Glomerular endothelial cell (primary cell): ENCODE measurements at places on chromosomes 3 and 15. TPM values are rescaled to one million over a fixed set of nuclear protein-coding genes. Genes with fewer than 3 reads are reported as not detected.

Gene COX17
- 19.0 and 29.3 TPM in 2 replicates for total RNA-seq

Gene FAM174B
- 17.7 and 51.1 TPM in 2 replicates for total RNA-seq

Gene NANOGP8
- total RNA-seq = not detected in 2 replicates

Gene TTC14
- 23.0 and 37.6 TPM in 2 replicates for total RNA-seq

Gene ADAMTS17
- not detected in 2 replicates for total RNA-seq

Gene ITIH4
- total RNA-seq = 0.29 TPM in 1 of 2 replicates, not detected in the other

Gene INKA1
- total RNA-seq = 29.6 and 29.8 TPM in 2 replicates

Gene OR5K2
- total RNA-seq = not detected in 2 replicates

Gene PRICKLE2
- total RNA-seq = 3.1 and 7.4 TPM in 2 replicates

Gene CLDN11
- 111 and 158 TPM in 2 replicates for total RNA-seq

Gene ROBO1
- 35.2 and 39.3 TPM in 2 replicates for total RNA-seq

Gene GOLGA6L7
- total RNA-seq = not detected in 2 replicates

Gene AGBL1
- total RNA-seq = not detected in 2 replicates

- DNase-seq = no peak
These were observed 97.7 kb upstream of the SLC4A7 start for GRCh38 chr3:27581852-27582251.

GRCh38 chr15:76341366-76342057, 4.9 kb downstream of the ISL2 start:
- no peak for DNase-seq

- DNase-seq = no peak
These were observed 242.0 kb downstream of the TUSC7 start for GRCh38 chr3:116951610-116952009.

- no peak for DNase-seq
These were observed 95.7 kb upstream of the IGSF10 start for GRCh38 chr3:151556596-151556995.

DNA sequence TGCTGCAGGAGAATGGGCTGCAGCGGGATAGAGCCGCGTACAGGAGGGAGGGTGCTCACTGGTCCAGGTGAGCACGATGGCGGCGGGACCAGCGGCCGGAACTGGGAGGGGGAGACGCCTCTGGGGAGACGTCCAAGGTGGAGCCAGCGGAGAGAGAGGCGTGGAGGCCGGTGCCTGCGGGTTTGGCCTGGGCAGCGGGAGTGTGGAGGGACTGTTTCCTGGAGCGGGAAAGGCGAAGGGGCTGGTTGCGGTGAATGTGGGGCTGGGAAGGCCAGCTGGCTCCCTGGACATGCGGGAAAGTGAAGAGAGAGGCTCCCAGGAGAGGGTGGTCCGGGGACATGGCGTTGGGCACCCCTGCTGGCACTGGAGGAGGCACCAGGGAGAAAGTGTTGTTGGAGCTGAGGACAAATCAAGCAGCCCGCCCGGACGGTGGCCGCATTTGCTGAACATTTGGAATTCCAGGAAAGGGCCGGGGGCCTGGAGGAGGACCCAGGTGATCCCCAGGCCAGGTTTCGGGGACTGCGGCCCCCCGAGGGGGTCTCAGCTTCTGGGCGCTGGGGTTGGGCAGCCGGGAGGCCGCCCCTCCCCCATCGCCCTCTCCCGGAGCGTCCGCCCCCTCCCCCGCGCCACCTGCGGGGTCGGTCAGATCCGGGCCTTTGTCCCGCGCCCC, 34.3 kb downstream of the DNAJB8 start:
- no peak for DNase-seq

GRCh38 chr3:138180375-138181029, 5.8 kb upstream of the DBR1 start:
- no peak for DNase-seq

GRCh38 chr3:129555153-129555550, 12.2 kb downstream of the H1-8 start:
- no peak for DNase-seq

- no peak for DNase-seq
These were observed 23.4 kb upstream of the SEC13 start for GRCh38 chr3:10344147-10344943.

GRCh38 chr3:75983609-75984290, 198.4 kb upstream of the ZNF717 start:
- DNase-seq = no peak

DNA sequence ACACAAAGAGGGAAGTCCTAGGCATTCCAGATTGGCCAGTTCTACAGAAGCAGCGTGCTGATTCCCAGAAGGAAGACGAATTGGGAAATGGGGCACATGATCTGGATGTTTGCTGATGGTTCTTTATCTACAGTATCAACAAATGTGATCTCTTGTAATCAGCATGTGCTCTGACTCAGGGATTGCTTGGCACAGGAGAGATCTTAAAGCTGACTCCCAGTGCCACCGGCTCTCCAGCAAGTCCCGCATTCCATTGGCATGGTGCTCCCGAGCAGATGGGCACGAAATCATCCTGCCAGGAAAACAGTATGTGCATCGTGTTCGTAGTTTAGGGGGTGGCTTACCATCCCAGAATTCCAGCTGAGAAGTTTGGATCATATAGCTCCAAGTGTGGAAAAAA, 259.9 kb upstream of the NR2F2 start:
- no peak for DNase-seq

DNA sequence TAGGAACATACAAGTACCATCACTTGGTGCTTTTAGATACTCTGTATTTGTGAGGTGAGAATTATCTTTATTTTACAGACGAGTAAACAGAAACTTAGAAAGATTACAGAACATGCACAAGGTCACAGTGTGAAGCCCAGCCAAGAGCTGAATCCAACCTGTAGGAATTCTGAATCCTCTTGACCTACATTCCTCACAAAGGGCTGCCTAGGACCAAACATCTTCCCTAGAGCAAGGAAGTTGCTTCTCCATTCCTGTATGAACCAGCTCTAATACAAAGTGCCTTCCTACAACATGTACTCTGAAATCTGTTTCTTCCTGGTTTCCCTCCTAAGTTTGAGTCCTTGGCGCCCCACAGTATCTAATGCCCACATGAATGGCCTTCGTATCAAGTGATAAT, 2.9 kb downstream of the HDGFL3 start:
- DNase-seq = no peak

DNA sequence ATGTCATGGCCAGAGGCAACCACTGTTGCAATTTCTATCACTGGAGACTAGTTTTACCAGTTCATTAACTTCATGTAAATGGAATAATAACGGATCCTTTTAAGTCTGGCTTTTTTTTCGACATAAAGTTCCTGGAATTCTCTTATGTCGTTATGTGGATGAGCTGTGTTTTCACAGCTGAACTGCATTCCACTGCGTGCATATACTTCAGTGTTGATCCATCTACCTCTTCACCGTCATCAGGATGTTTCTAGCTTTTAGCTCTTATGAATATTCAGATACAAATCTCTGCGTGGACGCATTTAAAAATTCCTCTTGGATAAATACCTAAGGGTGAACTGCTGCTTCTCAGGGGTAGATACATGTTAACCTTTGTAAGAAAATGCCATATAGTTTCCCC, 15.6 kb upstream of the CYFIP1 start:
- DNase-seq = no peak

- DNase-seq = no peak
These were observed 417.5 kb upstream of the TPRG1 start for GRCh38 chr3:188754267-188754666.

DNA sequence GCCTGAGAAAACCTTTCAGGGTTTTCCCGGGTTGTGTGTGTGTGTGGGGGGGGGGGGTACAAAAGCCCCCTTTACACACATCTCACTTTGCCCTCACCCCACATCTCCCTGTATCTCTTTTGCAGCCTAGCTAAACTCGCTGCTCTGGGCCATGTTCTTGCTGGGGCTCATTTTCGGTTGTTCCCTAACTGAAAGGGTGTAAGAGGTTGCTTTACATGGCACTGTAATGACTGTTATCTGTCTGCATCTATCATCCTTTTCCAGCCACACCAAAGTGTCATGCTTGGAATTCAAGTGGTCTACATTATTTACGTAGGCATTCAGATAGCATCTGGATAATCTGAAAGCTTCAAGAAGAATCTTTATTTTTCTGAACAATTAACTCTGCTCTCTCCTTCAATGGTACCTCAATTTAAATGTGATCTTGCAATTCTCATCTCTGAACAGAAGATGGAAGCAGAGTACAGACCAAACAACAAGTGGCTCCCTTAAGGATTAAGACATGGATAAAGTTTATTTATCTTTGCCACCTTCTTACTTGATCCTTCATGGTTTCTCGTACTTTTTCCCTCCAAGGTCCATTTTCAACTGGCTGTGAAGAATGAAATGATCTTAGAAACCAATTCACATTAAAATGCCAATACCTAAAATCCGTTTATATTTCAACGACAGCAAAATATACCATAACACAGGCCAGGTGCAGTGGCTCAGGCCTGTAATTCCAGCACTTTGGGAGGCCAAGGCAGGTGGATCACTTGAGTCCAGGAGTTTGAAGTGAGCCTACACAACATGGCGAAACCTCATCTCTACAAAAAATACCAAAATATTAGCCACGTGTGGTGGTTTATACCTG, 34.9 kb downstream of the DCLK3 start:
- DNase-seq = peak; percentile 23

GRCh38 chr3:189914799-189915198, 205.9 kb downstream of the P3H2 start:
- DNase-seq = no peak

- no peak for DNase-seq
These were observed 23.6 kb upstream of the C3orf22 start for GRCh38 chr3:126582311-126582710.

DNA sequence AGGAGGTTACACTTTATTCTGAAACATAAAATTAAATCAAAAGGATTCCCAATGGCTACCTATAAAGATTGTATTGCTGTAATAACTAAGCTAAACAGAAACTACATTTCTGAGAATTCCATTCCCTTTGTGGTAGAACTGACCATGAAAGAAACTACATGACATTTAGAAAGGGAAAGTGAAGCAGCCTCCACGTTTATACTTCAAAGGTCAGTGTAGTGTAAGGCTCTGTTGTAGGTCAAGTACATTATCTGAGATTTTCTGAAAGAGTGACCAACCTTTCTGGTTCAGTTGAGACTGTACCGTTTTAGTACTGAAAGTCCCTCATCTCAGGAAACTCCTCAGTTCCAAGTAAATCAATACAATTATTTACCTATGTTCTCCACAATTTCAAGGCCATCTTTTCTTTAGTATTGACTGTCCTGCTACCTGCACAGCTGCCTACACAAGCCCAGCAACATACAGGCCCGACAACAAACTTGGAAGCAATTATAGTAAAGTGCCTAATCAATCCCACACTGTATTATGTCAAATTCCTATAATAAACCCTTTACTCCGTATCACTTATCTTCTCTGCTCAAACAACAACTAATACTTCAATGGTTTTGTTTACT, 343.0 kb downstream of the PLOD2 start:
- no peak for DNase-seq

GRCh38 chr3:71987089-71987735, 202.3 kb upstream of the PROK2 start:
- no peak for DNase-seq
